ENCODE measurements at places on chromosomes 1 and 21.

DNA sequence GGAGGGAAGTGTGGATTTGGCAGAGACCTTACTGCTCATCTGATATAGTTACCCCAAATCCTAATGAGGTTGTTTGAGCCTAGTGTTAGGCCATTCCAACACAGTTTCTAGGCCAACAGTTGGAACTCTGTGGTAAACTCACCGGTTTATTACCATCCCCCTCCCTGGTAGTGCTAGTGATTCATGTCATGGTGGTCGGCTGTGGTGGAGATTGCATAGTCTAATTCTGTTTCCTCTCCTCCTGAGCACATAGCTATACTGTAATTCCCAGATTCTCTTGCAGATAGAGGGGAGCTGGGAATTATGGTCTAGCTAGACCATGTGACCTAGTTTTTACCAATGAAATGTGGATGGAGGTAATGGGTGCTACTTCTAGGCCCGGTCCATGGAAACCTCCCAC, 123.7 kb upstream of the KIF26B start:
- DNase-seq, result no peak

GRCh38 chr1:95780836-95781235, 546.8 kb downstream of the RWDD3 start:
- DNase-seq, result no peak

DNA sequence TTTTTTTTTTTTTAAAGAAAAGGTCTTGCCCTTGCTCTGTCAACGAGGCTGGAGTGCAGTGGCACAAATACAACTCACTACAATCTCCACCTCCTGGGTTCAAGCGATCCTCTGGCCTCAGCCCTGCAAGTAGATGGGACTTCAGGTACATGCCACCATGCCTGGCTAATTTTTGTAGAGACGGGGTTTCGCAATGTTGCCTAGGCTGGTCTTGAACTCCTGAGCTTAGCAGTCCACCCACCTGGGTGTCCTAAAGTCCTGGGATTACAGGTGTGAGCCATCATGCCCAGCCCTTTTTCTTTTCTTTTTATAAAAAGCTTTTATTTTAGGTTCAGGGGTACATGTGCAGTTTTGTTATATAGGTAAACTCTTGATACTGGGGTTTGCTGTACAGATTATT, 47.2 kb downstream of the TLR5 start:
- DNase-seq, result no peak

DNA sequence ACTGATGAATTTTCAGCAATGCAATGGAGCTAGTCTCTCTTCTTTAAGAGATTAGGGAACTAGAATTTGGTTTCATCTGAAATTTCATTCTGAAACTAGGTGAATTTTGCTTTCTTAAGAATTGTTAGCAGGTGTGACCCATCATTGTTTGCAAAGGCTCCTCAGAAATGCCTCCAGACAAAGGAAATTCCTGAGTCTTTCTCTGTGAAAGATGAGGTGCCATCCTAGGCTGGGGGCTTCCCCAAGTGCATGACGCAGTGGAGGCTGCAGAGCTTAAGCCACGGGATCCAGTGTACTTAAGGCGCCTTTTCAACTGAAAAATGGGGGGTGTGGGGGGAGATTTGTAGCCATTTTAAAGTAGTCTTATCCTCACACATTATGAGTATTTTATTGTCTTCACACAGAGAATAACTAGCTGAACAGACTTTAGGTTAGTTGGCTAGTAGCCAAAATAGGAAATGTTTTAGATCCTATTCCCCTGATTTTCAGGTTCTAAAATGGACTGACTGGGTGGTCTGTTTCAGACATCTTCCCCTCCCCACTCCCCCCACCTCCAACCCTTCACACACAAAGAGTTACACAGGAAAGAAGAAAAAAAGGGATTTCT, 202.0 kb downstream of the NFIA start:
- DNase-seq, result no peak

GRCh38 chr1:1623631-1624442, 8.1 kb upstream of the MMP23B start:
- DNase-seq, result peak; percentile 11

DNA sequence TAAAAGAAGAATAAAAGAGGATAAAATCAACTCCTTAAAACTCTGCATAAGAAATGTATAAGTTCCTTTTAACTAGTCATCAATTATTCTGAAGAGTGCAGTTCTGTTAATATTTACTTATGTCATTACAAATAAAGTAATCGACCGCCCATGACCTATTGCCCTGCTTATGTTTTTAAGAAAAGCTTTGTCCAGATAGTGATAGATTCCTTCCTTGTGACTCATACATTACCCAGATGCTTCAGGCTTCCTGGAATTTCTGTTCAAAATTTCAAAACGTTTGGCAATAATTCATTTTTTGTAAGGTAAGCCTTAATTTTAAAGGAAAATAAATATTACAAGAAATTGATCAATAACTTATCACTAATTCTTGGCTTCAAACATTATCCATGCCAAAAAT, 918.2 kb upstream of the ADGRL2 start:
- no peak for DNase-seq

DNA sequence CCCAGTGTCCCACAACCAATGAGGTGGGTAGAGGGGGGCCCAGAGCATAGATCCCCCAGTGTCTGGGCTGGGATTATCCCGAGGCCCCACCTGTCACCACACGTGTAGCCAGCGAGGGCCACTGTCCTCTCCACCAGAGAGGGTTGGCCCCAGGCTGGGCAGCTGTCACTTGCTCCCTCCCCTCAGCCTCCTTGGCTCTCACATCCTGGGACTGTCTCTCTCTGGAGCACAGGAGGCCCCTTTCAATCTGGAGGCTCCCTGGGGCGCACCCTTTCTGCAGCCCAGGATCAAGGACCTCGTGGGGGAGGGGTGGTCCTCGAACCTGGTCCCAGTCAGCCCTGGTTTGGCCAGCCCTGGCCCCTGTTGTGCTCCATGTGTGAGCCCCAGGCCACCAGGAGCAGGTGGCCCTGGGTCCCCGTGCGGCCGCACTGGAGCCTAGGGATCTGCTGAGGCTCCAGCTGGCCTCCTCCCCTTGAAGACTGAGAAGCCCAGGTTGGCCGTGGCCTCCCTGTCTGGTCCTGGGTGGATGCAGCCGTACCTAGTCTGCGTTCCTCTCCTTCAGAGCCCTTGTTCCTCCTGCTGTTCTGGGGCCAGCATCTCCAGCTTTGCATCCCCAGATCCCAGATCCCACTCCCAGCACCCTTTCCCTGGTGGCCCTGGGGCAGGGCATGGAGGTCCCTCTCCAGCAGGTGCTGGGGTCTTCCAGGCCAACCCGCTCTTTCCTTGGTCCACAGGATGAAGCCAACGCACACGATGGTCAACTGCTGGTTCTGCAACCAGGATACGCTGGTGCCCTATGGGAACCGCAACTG, 6.7 kb downstream of the TMEM201 start:
- DNase-seq, result no peak

GRCh38 chr1:12769976-12770505, 3.5 kb upstream of the PRAMEF12 start:
- DNase-seq, result no peak

- DNase-seq, result no peak
Measured at GRCh38 chr1:235297579-235297978, 30.4 kb downstream of the ARID4B start.

DNA sequence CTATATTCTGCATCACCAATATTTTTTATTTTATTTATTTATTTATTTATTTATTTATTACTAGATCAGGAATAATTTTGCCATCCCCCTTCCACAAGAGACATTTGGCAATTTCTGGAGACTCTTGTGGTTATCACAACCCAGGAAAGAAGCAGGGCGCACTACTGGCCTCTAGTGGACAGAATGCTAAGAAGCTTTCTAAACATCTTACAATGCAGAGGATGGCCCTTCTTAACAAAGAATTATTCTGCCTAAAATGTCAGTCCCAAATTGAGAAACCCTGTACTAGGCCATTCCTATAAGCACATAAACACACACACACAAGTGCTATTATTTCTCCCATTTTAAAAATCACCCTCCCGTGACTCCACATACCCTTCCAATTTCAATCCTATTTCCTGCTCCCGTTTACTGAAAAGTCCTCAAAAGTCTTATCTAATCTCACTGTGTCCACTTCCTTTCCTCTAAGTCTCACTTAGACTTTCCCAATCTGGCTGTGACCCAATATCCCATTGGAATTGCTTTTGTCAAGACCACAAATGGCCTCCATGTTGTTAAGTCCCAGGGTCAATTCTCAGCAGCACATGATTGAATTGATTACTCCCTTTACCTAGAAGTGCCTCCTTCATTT, 43.7 kb upstream of the RNF11 start:
- DNase-seq, result peak; percentile 49

- DNase-seq, result no peak
Measured at GRCh38 chr1:232751393-232752140, 53.6 kb upstream of the MAP10 start.

GRCh38 chr1:30335389-30335996, 387.9 kb downstream of the MATN1 start:
- no peak for DNase-seq

- DNase-seq, result peak; percentile 18
Measured at GRCh38 chr1:74771913-74772515, 39.1 kb downstream of the TYW3 start.

GRCh38 chr21:19844334-19844733, 1153.9 kb upstream of the NCAM2 start:
- DNase-seq, result no peak

- DNase-seq, result no peak
Measured at GRCh38 chr1:56441601-56442000, 137.8 kb downstream of the PLPP3 start.

DNA sequence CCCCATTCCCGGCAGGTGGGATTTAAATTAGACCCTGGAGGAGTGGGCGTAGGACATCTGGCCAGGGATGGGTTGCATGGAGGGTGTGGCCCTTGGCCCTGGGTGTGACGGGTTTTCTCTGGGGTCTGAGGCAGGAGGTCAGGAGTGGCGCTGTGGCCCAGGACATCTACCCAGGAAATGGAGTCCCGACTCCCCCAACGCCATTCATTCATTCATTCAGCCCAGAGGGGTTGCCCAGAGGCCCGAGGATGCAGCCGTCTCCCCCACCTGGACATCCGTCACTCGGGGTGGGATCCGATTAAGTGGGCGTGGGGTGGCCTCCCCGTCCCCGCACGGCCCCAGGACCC, 663 bp downstream of the ATP13A2 start:
- no peak for DNase-seq

DNA sequence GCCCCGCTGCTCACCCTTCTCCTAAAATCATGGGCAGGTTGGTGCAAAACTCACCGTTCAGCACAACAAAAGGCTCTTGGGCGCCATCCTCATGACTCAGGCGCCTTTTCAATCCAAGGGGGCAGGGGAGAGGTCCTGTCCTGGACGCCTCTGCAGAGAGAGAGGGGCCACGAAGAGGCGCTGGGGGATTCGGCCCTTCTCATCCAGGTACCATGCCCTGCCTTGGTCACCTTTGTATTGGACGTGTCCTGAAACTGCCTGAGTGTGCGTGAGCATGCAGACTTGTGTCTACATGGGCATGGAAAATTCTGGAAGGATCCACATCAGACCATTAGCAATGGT, 53.5 kb downstream of the SLC37A1 start:
- no peak for DNase-seq

DNA sequence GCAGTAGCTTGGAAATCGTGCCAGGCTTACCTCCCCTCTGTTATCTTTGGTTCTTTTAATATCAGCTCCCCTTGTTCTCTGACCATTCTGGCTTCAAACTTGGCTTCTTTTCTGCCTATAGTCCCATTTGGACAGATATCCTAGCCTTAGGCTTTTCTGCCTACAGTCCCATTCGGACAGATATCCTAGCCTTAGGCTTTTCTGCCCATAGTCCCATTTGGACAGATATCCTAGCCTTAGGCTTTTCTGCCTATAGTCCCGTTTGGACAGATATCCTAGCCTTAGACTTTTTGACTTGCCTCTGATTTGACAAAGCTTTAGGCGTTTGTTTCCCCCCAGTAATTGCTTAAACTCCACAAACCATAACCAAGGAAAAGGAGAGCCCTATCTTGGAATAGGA, 25.6 kb downstream of the CHML start:
- no peak for DNase-seq

GRCh38 chr1:212285685-212286555, 710 bp downstream of the PPP2R5A start:
- DNase-seq, result peak; percentile 68

- no peak for DNase-seq
Measured at GRCh38 chr1:63704443-63704842, 69.4 kb upstream of the ROR1 start.

DNA sequence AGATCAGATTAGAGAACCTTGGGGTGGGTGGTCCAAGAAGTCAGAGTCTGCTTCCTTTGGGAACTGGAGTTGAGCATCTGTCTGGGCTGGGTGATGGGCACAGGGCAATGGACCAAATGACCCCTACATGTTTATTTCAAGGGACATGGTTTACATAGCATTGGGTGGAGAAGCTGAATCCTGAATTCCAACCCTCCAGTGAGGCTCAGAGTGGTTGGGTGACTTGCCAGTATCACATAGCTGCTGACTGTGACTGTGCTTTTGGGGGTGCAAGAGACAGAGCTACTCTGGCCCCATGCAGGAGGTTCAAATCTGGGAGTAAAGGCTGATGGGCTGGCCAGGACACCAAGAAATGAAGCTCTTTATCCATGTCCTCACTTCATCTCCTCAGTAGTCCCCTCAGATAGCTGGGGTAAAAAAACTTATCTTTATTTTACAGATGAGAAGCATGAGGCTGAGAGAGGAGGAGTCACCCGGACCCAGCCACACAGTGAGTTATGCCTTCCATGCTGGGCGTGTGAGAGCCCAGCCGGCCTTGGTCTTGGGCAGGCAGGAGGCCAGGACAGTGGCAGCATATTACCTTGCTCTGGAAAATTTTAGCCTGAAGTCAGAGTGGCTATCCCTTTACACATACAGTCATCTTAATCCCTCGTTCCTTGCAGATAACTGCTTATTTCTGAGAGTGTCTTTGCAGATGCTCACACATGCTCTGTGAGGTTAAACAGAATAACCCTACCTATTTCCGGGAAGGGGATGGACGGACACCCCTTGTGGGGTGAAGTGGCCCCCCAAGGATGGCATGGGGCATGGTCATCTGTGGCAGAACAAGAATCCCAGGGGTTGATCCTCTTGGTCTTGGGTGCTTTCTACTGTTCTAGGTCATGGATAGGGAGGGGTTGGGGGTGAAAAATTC, 2.8 kb upstream of the SERINC2 start:
- no peak for DNase-seq

DNA sequence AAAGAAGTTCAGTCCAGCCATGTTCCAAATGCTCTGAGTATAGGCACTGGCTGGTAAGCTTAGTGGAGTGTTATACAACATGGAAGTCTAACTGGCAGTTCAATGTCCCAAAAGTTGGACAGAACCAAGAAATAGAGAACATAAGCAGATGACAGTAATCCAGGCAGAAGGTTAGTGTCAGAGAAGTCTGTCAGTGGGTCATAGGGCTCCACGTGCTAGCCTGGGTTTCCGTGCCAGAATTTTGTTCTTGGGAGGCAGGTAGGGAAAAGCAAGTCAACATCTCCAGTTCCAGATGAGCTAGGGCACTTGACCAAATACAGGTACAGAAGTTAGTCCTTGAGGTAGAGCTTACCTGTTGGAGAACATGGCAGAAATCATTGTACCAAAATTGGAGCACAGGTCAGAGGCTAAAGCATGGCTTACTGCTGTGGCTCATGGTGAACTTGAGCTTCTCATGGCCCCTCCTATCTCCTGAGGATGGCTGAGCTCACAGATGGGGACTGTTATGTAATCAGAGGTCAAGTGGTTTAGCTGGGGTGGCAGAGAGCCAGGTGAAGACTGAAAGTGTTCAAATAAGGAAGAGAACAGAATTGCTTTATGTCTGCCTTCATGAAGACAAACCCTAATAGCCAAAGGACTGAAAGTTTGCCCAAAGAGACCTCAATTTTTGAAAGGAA, 170.8 kb downstream of the NFIA start:
- peak; percentile 21 for DNase-seq
